ENCODE measurements at places on chromosomes 6 and 20. TPM values are rescaled to one million over a fixed set of nuclear protein-coding genes. Genes with fewer than 3 reads are reported as not detected.
A peak's percentile ranks its signal among the peaks of the same experiment; 100 is the strongest.

DNA sequence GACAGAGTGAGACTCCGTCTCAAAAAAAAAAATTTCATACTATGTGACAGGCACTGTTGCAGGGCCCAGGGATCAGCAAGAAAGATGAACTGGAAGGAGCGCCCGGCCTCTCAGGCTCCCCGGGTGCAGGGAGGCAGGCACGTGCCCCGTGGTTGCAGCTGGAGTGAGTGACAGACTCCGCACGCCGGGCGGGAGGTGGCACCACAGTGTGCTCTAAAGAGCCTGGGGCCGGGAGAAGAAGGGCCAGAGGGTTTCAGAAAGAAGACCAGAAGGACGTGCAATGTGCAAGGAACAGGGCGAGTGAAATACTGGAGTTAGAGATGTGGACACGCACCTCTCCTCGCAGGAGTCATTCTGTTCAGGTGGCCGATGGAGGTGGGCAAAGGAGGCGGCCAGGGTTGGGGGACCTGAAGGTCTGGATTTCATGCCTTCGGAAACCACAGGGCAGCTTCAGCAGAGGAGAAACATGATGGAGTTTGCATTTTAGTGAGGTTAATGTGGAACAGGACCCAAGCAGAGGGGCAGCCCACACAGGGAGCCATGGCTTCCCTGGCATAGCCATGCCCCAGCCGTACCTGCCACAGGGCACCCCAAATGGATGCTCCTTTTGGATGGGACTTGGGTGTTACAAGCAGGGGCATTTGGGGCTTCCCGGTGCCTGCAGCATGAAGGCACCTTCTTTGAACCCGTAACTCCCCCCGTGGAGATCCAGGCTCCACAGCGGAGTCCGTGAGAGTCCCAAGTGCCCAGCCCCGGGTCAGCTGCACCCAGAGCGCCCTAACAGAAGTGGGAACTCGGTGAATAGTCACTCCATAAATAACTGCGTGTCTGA lies 226.2 kb downstream of the ERMARD start:
- H3K4me3 ChIP-seq: no peak overlapping the region
- peaks cover 6% of the 10 kb centered on the region for H3K4me1 ChIP-seq
- peaks cover 9% of the 10 kb centered on the region for H3K27me3 ChIP-seq
- DNase-seq: peak; percentile 46
- H3K36me3 ChIP-seq: no peaks in the 10 kb centered on the region
- no peak overlapping the region for H3K27ac ChIP-seq

- H3K27me3 ChIP-seq: no peaks in the 10 kb centered on the region
- no peak for DNase-seq
- H3K27ac ChIP-seq: no peak overlapping the region
These were observed 47.9 kb upstream of the SLC22A16 start for GRCh38 chr6:110524305-110524704.

DNA sequence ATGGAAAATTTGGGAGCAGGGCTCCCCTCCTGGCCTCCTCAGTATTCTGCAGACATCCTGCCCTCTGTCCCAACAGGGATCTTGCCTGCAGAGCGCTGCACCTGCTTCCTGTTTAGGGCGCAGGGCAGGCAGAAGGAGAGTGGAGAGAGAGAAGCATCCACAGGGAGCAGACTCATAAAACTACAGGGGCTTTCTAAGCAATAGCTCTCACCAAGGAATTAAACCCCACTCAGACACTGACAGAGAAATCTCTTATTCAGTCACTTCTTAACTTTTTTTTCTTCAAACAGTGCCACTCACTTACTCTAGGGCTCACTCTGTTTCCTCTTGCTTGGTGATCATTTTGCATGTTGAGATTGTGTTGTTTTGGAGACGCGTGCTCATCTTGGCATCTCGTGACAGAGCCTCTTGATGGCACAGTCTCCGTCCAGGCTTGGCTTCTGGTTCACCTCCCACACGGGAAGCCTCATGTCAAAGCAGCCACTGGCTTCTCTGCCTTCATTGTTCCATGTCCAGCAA lies 153.1 kb upstream of the INSM1 start:
- no peak for DNase-seq
- H3K27ac ChIP-seq: no peak overlapping the region

Gene OLIG3
- total RNA-seq: not detected

Gene NKAPL
- total RNA-seq: 0.87 TPM

Gene SOD2
- 374 TPM for total RNA-seq

Gene CST4
- not detected for total RNA-seq

Gene HTR1E
- total RNA-seq: not detected

All from upper lobe of right lung (tissue), 1 donor.